GM12891 (cell line): ENCODE measurements at places on chromosomes 5 and 9.

GRCh38 chr5:160054047-160054446 lies 45.1 kb downstream of the TTC1 start:
- DNase-seq = no peak

DNA sequence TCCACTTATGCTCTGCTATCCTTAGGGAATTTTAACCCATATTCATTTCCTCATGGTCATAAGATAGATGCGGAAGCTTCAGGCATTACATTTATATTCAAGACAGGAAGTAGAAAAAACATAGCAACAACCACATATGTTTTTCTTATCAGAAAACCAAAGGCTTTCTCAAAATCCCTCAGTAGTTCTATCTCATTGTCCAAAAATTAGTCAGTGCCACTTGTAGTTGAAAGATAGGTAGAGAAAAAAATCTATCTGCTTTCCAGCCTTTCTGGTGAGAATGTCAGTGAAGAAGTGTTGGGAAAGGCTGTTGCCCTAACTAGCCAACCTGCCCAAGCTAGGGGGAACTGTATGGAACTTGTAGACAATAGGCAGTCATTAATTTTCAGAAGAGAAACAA lies 23.5 kb upstream of the MOCS2 start:
- DNase-seq = no peak

GRCh38 chr9:113376634-113377567 lies at the start of gene HDHD3:
Gene HDHD3, minus strand, starts transcription at chr9:113376986. Its CDS starts 2,632 bp downstream, at chr9:113374354.
- DNase-seq = peak; percentile 94

- DNase-seq = no peak
Measured at GRCh38 chr5:134151723-134152122, 25.0 kb downstream of the SKP1 start.

GRCh38 chr9:92188969-92189781 lies 74.0 kb upstream of the SPTLC1 start:
- no peak for DNase-seq

DNA sequence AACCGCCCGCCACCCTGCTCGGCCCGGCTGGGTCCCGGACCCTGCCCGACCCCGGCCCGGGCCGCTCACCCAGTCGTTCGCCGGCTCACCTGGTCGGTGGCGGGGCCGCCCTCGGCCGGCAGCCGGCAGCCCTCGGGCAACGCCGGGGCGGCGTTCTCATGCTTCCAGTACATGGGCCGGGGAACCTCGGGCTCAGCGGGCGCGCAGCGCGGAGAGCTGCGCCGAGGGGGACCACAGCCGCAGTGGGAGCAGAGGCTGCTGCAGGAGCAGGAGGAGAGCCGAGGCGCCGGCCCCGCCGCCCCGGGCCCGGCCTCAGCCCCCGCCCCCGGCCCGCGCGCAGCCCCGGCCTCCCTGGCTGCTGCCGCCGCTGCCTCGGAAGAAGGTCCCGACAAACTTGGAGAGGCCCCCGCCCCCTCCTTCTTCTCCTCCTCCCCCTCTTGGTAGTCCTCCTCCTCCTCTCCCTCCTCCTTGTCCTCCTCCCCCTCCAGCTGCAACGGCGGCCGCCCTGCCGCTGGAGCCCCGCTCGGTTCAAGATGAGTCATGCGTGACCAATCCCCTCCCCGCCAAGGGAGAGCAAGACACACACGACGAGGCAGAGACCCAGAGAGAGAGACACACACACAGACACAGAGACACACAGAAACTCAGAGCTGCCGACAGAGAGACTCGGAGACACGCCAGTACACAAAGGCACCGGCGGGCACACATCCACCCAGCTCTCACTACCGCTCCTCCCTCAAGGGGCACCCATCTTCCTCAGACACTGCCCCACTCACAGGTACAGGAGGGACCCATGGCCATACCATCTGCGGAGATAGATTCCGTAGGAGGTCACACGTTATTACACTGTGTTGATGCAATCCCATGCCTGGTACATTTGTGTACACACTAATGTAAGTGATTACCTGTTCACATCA lies at the start of gene LHX6:
LHX6 (minus strand) TSS at position 390 of the 917 bp plus-strand sequence; CDS start at position 173, 217 bp downstream.
- peak; percentile 42 for DNase-seq

DNA sequence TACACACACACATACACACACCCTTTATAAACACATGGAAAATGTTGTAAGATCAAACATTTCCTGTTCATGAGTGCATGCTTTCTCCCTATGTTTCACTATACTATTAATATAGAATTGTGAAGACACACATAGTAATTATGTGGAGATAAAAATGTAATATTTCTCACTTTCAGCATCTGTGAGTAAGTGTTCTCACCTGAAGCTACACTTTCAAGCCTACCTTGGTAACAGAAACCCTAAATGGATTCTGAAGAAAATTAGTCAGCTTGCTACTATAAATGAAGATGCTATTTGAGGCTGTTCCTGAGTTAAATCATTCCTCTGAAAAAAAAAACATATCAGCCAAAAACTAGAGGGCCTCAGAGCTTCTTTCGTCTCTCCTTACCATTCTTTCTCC lies 81.1 kb upstream of the GNA14 start:
- DNase-seq = no peak

DNA sequence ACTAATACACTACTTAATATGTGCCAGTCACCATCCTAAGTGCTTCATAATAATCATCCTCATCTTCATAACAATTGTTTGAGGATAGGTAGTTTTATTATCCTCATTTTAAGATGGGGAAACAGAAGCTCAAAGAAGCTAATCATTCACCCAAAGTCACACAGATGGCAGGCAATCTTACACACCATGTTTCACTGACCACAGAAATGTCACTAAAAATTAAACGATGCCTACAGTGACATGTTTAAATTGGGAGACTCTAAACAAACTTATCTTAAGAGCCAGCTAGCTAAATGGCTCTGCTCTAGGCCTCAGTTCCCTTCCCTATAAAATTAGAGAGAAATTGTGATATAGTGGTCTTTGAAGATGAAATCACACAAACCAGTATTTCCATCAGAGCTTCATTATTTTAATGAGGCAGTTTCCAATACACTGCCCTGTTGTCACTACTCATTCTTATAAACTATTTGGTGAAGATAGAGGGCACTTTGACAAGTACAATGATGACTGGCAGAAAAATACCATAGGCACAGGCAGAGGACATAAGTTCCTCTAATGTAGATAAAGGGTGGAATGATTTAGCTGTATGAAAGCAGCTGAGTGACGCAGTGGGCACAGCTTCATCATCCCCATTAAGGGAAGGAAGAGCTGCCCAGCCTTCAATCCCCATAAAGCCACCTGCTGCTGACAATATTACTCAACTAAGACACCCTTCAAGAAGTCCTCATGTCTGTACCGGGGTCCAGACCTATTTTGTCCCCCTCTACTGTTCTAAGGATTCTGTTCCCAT lies 224.1 kb downstream of the ACTL7B start:
- no peak for DNase-seq

DNA sequence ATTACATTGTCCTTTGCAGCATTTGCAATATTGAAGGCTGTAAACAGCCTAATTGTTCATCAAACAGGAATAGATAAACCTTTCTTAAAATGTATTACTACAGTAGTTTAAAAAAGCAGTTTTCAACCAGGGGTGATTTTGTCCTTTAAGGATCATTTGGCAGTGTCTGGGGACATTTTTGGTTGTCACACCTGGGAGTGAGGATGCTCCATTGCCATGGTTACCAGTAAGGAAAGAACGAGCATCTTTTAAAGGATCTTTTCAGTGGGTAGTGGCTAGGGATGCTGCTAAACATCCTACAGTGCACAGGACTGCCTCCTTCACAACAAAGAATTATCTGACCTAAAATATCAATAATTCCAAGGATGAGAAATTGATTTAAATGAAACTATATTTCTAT lies 596.3 kb downstream of the HINT1 start:
- no peak for DNase-seq

DNA sequence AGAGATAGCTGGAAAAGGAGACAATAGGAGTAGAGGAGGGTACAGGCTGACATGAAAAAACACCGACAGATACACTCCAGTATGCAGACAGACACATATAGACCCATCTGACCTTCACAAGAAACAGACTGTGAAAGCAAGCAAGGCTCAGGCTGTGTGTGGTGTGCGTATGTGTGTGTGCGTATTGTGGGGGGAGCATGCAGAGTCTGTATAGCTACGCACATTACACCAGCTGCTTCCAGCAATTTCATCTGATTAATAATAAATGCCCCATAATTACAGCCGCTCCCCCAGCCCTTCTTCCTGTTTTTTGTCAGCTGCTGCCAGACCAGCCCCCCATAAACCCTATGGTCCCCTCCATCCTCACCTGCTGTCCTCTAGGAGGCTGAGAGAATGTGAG lies 6.7 kb downstream of the CNTFR start:
- no peak for DNase-seq

DNA sequence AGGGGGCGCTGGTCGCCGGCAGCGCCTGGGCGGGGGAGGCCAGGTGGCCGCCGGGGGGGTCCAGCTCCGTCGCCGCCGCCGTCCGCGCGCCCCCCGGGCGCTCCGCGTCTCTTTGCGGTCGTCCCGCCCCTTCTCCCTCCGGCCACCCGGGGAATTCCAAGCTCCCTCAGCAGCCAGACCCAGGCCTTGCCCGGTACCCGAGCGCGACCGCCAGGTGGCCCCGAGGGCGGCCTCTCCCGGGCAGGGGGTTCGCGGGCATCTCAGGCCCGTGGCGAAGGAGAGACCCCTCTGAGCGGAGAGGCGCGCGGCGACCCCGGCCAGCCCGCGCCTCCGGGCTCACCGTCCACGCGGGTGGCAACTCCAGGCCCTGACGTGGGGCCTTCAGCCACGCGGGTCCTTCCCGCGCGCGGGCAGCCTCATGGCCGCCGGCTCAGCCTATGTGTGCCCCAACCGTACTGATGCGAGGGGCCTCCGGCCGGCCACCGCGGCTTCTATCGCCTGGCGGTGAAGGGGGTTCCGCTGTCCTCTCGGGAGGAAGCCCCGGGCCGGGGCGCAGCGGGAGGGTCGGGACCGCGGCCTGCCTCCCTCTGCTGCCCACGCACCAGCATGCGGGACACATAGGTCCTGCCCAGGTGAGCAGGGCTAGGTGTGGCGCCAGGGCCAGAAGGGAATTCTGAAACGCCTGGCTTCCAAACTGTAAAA lies 529 bp upstream of the NRARP start:
- DNase-seq = peak; percentile 88
